NCI-H187 (cell line): ENCODE measurements at places on chromosomes 11 and 22.

GRCh38 chr11:77619576-77620198 is 17.9 kb downstream of the CLNS1A start:
- DNase-seq = no peak

- DNase-seq = no peak
Observed at GRCh38 chr11:26424255-26424654, 92.3 kb downstream of the ANO3 start.

- no peak for DNase-seq
Observed at GRCh38 chr11:83336993-83337392, 50.8 kb upstream of the CCDC90B start.

DNA sequence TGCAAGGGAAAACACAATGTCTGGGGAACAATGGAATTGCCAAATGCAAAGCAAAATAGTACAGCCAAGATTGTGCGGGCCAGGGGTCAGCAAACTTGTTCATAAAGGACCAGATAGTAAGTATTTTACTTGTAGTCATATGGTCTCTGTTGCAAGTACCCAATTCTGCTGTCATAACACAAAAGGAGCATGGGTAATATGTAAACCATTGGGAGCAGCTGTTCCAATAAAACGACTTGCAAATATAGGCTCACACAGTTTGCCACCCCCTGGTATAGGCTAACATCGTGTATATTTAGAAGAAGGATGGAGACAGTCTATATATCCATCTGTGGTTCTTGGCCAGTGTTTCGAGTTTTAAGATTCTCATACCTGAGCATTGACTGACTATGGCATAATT is 15.6 kb downstream of the SDHAF2 start:
- DNase-seq = no peak

DNA sequence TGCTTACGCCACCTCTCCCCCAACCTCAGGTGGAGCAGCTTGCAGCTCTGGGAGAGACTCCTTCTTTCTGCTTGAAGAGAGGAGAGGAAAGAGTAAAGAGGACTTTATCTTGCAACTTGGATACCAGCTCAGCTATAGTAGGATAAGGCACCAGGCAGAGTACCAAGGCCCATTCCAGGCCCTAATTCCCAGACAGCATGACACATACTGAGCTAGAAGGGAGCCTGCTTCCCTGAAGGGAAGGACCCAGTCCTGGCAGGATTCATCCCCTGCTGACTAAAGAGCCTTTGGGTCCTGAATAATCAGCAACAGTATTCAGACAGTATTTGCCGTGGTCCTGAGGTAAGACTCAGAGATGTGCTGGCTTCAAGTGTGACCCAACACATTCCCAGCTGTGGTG is 41.4 kb downstream of the PPME1 start:
- no peak for DNase-seq

DNA sequence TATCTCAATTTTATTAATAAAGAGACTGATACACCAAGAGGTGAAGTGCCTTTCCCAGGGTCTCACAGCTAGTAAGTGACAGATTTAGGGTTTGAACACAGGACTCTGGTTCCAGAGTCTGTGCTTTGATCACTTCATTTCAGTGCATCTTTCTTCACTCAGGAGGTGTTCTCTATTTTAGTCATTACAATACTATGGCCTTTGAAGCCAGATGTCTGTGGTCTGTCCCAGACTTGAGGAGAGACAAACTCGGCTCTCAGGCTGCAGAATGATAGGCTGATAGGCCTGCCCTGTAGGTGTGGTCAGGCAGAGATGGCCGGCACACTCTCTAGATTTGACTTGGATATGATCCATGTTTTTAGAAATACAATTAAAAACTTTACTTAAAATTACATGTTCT is 478.5 kb upstream of the CCDC90B start:
- no peak for DNase-seq

DNA sequence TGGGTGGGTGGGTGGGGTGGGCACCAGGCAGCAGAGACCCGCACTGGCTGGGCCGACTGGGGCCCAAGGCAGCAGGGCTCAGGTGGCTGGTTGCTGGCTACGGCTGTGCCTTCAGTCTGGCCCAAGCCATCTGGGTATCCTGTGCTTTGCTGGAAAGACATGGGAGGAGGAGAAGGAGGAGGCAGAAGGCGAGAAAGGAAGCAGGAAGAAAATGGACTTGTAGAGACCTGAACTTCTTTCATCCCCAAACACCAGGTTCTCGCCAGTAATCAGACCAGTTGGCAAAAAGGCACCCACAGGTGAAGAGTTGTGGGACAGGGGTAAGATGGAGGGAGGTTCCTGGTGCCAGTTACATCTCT is 78.8 kb downstream of the IGLL1 start:
- DNase-seq = no peak

- no peak for DNase-seq
Observed at GRCh38 chr22:37275622-37276021, 6.7 kb upstream of the CYTH4 start.

DNA sequence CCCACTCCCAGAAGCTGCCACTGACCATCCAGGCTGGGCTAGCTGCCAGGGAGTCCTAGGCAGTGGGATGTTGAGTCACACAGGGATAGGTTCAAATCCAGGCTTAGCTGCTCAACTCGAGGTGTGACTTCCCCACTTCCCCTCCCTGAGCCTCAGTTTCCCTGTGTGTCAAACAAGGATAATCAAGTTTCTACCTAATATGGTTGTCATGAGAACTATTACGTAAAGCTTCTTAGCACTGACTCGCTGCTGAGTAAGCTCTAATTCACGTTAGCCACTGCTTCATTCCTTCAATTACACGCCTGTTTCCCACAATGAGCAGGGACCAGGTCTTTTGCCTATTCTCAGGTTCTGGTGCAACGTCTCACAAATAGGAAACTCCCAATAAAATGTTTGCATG is 67.7 kb downstream of the SEZ6L start:
- no peak for DNase-seq

GRCh38 chr22:27866135-27867084 is 52.6 kb downstream of the PITPNB start:
- no peak for DNase-seq

GRCh38 chr11:61764606-61765260 is 12.3 kb downstream of the MYRF start:
- no peak for DNase-seq

- no peak for DNase-seq
Observed at GRCh38 chr11:8767466-8768142, 85.0 kb downstream of the RPL27A start.

DNA sequence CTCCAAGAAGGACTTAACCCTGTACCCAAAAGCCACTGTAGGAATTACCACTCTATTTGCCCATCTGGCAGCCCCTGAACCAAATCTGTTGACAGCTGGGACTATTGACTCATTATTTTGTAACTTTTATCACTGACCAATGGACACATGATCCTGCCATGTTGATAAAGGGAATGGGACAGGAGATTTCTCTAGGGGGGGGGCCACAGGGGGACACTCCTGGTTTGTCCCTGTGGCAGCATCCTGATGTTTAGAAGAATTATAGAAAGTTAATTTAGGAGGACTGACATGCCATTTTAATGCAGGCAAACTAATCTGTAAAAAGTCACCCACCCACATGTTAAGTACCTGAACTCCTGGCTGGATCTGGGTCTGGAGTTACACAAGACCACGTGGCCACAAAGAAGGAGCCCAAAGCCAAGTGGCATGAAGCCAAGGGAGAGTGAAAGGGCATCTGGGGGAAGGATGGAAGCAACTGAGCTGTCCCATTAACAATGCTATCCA is 558.1 kb downstream of the ETS1 start:
- no peak for DNase-seq

DNA sequence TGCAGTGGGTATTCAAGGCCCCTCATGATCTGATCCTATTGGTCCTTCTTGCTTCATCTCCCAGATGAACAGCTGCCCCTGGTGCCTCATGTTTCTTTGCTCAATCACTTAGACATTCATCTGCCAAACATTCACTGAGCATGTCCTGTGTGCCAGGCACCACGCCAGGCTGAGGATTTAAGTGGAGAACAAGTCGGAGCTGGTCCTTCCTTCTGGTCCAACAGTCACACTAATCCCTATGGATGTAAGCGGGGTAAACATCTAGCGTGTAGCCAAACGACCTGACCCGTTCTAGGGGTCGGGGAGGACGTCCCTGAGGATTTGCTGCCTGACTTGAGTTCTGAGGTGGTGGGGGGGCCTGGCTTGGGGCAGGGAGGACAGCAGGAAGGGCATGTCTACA is 21.9 kb downstream of the ZMAT5 start:
- no peak for DNase-seq
